ENCODE measurements at places on chromosomes 16 and 17.
A peak's percentile ranks its signal among the peaks of the same experiment; 100 is the strongest.

- DNase-seq: no peak
Observed at GRCh38 chr16:86748652-86749051, 170.3 kb downstream of the FOXL1 start.

- DNase-seq: no peak
Observed at GRCh38 chr17:55154101-55154500, 110.7 kb upstream of the HLF start.

DNA sequence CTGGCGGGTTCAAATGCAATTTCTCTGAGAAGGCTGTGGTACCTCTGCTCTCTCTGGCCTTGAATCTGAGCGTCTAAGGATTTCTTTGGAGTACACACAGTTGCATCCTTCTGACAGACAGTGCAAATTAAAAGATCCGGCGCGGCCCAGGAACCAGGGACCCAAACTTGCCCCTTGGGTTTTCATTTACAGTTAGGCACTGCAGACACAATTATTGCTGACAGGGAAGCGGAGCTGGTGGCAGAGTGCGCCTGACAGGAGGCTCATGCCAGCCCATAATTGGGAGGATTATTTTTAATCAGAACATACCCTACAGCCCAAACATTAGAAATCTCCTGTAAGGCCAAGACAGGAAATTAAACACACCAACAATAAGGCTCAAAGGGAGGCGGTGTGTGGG lies 1023.4 kb upstream of the RBFOX1 start:
- no peak for DNase-seq

DNA sequence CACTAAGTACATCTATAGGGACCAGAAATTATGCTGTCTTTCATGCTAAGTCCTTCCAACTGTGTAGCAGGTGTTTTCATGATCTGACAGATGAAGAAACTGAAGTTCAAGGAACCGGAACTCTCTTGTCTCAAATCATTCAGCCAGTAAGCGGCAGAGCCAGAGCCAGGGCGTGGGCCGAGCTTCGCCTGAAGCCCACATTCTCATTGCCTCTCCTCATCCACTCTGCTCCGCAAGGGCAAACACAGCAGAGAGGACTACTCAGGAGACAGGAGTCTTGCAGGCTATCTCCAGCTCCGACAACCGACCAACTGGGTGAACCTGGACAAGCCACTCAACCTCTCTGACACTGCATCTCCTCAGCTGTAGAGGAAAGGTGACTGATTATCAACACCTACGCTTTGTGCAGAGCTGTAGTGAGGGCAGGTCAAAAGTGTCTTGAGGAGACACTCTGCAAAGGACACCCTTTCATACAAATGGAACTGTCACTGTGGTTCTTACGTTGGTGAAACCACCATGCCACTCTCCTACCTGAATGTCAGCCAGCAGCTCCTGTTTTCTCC lies 72.9 kb downstream of the CYTH1 start:
- DNase-seq: no peak

DNA sequence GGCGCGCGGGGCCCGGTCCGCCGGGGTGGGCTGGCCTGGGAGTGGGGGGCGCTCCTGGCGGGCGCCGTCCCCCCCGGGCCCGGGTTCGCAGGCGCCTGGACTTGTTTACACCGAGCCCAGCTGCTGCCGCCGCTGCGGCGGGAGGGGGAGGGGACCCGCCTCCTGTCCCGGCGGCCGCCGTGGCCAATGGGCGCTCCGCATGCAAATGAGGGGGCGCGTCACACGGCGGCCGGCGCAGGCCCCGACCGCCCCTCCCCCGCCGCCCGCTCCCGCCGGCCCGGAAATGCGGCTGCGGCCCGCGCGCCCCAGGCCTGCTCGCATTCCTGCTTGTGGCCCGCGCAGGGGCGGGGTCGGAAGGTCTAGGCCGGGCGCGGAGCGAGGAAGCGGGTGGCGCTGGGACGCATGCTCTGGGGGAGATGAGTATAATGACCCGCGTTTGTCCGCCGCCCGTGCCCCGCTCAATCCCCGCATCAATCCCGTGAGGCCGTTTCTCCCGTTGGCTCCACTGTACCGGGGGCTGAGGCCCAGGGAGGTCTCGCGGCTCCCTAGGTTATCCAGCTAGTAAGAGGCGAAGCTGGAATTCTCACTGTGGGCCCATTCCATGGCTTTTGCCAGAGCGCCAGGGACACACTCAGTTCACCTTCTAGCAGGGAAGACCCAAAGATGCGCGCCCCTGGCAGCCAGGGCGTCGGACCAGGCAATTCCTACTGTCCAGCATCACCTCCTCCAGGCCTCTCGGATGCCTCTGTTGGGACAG lies at the start of gene YPEL3:
Gene YPEL3 (minus strand): TSS at position 109 of the 757 bp plus-strand sequence. CDS start 731 bp downstream, outside the sequence.
- DNase-seq: peak; percentile 72

DNA sequence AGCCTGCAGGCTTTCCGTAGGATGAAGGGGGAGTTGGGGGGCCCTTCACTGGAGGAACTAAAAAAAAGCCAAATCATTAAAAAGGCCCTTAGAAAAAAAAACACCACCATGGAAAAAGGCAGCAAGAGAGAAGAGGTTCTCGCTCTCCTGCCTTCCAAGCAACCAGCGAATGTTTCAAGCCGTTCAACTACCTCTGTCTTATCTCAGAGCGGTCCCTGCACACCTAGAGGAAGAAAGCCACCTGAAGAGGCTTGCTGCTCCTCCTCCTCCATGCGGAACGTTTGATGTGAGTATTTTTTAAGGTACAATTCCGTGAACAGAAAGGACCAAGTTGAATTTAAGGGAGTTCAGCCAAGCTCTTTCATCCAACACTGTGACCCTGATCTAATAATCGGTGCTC lies 9.2 kb downstream of the NXN start:
- no peak for DNase-seq
